ENCODE measurements at places on chromosomes 5 and 9.
A peak's percentile ranks its signal among the peaks of the same experiment; 100 is the strongest.

GRCh38 chr5:10632110-10632761 is 68.4 kb downstream of the ANKRD33B start:
- peak; percentile 94 for DNase-seq

- no peak for DNase-seq
These were observed 301.8 kb upstream of the CDH6 start for GRCh38 chr5:30891660-30892059.

- no peak for DNase-seq
These were observed 31.6 kb downstream of the CD180 start for GRCh38 chr5:67164856-67165525.

DNA sequence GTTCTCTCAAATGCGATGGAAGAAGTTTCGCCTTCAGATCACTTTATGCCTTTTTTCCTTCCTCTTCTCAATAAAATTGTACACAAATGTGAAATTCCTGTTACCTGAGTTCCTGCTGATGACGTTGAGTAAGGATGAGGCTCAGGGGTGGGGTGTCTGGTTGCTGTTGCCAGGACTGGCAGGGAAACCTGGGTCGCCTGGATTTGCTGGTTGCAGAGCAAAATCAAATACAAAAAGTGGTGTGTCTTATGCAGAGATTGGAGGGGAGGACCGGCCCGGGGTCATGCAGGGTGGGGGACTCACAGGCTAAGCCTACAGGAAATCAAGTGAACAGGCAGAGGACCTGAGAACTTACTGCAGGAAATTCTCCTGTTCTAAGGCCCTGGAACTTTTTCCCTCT is 39.2 kb downstream of the ANXA2R start:
- DNase-seq = no peak

- DNase-seq = no peak
These were observed 347.3 kb upstream of the CDH6 start for GRCh38 chr5:30846171-30846570.

DNA sequence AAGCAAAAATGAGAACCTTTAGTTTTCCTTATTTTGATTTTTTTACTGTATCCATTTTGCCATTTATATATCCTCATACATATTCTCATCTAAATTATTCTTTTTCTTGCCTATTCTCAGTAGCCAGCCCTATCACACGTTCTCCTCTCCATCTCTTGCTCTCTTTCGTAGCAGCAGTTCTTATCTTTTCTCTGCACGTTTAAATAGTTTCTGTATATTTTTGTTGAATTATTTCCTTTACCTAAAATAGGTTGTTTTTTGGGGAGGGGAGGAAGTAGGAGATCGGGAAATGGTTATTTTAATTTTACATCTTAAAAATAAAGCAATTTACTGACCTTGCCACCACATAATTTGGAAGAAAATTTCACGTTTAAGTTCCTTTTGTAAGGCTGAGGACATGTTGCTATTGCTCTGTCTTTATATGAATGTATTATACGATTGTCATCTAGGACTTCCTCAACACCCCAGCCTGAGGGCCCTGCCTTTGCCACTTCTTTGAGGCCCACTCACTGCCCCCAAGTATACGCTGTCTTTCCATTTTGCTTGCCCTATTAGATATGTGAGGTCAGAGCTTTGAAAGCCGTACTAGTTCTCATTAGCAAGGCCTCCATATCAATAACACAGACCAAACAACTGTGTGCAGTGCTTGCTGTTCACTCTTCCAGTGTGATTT is 140.3 kb downstream of the GNAQ start:
- no peak for DNase-seq

GRCh38 chr5:16143361-16144049 is 36.1 kb downstream of the MARCHF11 start:
- no peak for DNase-seq

DNA sequence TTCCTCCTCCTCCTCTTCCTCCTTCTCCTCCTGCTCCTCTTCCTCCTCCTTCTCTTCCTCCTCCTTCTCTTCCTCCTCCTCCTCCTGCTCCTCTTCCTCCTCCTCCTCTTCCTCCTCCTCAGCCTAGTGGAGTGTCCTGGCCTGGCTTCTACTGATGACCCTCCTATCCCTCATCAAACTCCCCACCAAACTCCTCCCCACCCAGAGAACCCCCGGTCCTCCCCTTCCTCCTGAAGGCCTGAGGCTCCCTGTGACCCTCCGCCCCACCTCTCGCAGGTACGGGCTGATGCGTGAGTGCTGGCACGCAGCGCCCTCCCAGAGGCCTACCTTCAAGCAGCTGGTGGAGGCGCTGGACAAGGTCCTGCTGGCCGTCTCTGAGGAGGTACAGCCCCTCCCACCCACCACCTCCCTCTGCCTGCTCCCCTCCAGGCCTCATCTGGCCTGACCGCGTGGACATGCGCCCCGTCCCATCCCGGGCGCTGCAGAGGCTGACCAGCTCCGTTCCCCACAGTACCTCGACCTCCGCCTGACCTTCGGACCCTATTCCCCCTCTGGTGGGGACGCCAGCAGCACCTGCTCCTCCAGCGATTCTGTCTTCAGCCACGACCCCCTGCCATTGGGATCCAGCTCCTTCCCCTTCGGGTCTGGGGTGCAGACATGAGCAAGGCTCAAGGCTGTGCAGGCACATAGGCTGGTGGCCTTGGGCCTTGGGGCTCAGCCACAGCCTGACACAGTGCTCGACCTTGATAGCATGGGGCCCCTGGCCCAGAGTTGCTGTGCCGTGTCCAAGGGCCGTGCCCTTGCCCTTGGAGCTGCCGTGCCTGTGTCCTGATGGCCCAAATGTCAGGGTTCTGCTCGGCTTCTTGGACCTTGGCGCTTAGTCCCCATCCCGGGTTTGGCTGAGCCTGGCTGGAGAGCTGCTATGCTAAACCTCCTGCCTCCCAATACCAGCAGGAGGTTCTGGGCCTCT is 10.6 kb downstream of the FGFR4 start:
- no peak for DNase-seq

- no peak for DNase-seq
These were observed 9.6 kb upstream of the SLC30A5 start for GRCh38 chr5:69084195-69084594.

DNA sequence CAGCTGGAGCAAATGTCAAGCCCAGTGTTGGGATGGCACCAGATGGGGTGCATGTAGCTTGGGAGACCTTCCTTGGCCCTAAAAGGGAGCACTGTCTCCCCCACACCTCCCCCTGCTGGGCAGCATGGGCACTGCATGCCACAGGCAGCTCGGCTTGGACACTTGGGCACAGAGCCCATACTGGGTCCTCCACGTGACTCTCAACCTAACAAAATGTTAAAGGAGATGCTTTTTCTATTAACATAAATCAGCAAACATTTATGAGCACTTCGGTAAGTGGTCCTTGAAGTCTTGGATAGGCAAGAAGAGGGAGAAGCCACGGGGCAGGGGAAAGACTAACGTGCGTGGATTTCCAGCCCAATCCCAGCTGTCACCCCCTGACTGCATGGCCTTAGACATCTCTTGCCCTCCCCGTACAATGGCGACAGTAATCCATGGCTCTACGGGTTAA is 23.9 kb upstream of the MAPK9 start:
- DNase-seq = peak; percentile 87

GRCh38 chr9:123020796-123021195 is 12.7 kb upstream of the GPR21 start:
- DNase-seq = no peak

DNA sequence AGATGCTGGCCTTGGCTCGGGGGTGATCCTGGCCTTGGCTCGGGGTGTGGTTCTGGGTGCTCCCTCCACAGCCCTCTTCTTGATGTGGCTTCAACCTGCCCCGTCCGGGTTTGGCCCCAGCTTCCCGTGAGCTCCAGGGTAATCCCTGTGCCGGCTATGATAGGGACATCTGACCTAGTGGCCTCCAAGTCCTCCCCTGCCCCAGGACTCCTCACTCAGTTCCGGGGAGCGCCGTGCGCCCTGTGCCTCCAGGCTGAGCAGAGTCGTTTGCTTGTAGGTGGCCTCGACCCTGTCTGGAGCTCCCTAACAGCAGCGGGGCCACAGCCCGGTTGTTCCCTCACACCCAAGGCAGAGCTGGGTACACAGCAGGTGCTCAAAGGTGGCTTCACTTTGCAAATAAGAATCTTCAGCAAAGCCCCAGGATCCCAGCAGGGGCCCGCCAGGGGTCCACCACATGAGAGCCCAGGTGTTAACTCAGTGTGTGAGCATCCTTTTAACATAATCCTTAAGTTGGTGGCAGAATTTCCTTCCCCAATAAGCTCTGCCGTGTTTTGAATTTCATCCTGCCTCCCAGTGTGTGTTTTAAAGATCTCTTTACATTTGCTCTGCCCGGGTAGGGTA is 32.3 kb upstream of the CEP72 start:
- DNase-seq = no peak

GRCh38 chr9:95461448-95462248 is 55.1 kb downstream of the PTCH1 start:
- DNase-seq = no peak

GRCh38 chr9:70566751-70567150 is 152.3 kb upstream of the KLF9 start:
- no peak for DNase-seq

DNA sequence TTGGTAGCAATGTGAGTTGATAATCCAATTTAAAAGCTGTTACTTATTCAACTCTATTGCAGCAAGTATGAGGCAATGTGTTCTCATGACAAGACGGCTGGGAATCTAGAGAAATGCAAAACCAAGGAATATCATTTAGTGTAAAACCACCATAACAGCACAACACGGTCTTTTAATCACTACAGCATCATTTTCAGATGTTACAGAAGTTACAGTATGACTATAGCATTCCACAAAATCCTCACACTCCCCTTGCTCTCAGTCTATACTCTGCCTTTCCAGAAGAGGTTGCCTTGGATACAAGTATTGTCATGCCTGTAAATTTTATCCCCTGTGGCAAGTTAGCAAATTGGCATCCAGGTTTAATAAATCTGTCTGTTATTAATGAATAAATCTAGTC is 28.6 kb upstream of the TAS2R1 start:
- no peak for DNase-seq

DNA sequence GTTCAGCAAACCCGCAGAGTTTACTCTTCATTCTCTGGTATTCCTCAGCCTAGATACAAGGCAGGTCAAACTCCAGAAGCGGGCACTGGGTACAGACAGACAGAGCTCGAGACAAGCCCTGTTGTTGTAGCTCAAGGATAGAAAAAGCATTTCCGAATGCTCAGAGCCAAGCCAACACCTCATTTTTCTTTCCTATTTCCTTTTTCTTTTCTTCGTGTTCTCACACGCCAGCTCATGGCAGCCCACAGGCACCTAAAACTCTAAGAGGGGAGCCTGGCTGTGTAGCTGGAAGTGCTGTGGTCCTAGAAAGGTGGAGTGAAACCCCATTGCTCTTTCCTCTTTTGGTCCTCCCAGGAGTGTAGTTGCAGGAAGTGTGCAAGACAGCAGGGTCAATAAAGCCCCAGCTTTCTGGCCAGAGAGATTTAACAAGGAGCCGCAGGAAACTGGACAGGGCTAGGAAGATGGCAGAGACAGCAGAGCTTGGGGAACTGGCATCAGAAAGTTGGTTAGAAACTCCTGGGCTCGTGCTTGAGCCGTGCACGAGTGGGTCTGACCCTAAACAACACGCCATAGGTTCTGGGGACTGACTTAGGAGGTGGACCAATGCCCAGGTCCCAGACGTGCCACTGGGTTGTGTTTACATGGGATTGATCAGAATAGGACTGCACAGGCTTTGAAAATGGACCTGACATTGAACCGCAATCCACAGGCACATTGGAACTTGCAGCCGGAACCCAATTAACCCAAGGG is 41.6 kb downstream of the ADAMTS2 start:
- no peak for DNase-seq

DNA sequence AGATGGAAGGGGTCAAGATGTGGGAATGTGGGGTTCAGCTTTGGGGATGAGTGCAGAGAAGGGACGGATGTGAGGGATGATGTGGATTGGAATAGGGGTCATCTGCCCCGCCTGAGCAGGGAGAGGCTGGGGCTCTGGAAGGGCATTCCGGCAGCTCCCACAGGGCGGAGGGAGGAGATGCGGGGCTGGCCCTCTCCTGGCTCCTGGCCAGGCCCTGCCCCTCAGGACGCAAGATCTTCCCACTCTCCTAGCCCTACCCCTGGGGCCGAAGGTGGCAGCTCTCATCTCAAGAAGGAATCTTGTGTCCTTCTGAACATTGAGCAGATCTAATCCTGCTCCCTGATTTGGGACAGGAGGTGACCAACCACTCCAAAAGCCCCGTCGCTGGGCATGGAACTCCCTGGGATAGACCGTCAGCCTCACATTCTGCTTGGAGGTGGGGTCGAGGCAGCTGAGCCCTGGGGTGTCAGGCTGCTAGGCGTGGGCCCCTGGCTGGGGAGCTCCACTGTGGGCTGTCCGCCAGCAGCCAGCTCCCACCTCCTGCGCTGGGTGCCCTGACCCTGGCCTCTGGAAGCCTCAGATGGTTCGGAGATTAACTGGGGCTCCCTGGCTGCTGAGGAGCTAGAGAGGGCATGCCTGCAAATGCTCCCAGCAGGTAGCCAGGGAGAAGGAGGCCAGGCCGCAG is 125.2 kb downstream of the ZNF354C start:
- DNase-seq = no peak

GRCh38 chr5:91174396-91174795 is 208.7 kb downstream of the ARRDC3 start:
- no peak for DNase-seq

DNA sequence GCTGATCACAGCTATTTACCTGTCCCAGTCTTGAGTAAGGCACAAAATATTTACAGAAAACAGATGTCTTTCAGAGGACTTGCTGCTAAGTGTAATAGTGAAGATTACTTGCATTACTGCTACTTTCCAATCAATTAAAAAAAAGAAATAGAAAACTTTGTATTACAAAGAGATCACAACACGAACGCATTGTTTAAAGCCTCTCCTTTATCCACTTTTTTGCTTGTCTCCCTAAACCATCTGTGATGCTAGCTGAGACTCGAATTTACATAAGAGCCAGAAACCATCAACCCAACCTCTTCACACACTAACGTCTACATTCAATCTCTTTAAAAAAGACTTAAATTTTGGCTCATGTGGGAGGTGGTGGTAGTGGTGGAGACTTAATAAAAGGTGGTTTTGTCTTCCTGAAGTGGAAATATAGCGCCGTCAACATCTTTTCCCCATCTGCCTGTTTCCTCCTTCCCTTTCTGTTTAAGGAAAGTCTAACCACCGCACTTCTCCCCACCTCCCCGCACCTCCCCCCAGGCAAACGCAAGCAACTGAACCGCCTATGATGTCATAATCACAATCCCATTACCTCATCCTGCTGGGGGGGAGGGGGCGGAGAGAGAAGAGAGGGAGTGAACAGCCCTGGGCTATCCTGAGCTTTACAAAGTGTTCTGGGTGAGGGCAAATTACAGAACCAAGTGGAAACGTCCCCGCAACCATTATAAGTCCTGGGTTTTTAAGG is 948 bp upstream of the FAM53C start:
- DNase-seq = peak; percentile 96

All from inflammatory macrophage treated with lipopolysaccharide for 1 hour (primary cell).